ENCODE measurements at places on chromosomes 7 and 10.

DNA sequence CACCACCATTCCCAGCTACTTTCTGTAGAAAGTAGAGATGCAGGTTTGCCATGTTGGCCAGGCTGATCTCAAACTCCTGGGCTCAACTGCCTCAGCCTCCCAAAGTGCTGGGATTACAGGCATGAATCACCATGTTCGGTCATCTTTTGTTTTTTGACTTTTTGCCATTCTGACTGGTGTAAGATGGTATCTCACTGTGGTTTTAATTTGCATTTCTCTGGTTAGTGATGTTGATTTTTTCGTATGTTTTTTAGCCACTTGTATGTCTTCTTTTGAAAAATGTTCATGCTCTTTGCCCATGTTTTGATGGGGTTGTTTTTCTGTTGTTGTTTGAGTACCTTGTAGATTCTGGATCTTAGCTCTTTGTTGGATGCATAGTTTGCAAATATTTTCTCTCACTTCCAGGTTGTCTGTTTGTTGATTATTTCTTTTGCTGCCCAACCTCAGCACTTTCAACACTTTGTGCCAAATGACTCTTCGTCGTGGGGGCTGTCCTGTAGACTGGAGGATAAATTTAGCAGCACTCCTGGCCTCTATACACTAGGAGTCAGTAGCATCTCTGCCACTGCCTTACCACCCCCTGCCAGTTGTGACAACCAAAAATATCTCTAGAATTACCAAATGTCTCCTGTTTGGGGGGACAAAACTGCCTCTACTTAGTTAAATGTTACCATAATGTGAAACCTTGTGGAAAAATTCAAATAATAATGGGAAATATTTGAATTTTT lies 6.5 kb upstream of the CPED1 start:
- peak; percentile 80 for DNase-seq

- DNase-seq, result no peak
These were observed 103.8 kb downstream of the NKX6-2 start for GRCh38 chr10:132681858-132682755.

DNA sequence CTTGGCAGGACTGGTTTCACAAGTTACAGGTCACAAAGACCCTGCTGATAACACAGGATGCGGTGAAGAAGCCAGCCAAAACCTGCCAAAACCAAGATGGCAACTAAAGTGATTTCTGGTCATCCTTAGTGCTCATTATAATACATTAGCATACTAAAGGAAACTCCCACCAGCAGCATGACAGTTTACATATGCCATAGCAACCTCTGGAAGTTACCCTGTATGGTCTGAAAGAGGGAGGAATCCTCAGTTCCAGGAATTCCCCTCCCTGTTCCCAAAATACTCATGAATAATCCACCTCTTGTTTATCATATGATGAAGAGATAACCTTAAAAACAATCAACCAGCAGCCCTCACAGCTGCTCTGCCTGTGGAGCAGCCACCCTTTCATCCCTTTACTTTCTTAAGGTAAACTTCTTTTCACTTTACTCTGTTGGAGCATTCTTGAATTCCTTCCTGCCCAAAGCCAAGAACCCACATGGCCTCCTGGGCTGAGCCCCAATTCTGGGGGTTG lies 21.9 kb downstream of the DPY19L1 start:
- DNase-seq, result peak; percentile 41

DNA sequence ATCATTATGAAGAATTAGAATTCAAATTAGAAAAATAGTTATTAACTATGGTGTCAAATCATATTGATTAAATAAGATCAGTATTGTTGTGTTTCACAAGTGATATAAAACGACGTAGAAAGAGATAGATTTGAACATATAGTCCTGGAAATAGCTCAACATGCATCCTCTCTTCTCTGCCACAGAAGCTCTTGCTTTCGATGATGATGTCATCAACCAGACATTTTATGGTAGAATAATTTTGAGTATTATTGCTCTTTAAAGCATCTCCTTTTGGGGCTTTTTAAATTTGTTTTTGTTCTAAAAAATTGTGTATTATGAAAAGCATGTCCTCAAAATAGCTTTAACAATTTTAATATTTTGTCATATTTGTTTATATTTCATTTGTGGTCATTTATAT lies 95.0 kb downstream of the DGKB start:
- DNase-seq, result no peak

- DNase-seq, result no peak
These were observed 535.2 kb downstream of the PHTF2 start for GRCh38 chr7:78333530-78334425.

DNA sequence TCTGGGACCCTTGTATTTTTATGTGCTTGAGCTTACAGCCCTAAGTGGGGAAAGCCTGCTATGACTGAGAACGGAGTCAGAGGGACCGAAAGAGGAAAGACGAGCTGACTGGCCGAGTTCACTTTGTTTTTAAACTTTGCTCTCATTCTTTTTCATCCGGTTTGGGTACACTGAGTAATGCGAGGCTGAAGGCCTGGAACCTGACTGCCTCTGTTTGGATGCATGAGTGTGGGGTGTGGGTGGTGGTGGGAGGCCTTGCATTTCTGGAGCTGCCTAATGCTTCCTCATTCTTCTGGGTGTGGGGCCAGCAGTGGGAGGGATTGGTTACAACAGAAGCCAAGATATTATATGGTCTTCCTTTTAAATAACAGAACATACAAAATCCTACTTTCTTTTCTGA lies 155.5 kb downstream of the BUB3 start:
- no peak for DNase-seq

DNA sequence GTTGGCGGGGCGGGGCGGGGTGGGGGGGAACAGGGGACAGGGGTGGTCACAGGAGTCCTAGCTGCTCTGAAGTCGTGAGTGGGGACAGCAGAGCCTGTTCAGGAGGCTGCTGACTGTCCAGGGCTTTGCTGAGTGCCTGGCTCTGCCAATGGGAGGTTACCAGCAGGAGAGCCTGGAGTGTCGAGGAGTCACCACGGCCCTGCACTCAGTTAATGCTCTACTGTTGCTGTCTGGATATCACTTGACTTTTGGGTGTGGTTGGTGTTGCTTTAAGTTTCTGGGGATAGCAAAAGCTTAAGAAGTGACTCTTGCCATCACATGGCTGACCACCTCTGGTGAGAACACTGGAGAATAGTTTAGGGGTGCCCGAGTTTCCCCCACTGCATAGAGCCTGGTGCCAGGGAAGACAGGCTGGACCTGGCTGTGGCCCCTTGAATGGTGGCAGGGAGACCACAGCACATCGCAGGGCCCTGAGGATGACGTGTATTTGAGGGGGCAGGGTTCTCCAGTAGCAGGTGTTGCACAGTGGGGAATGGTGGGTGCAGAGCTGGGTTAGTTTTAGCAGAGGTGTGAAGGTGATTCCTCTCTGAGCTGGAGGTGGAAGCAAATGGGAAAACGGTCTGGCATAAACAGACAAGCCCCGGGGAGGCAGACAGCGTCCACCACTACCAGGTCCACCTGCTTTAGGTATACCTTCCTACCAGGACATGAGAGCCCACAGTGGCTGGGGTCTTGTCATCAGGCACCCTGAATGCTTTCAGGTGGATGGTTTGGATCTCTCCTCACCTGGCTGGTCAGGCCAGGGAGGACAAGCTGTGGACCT lies 54.2 kb upstream of the CAMK2B start:
- DNase-seq, result peak; percentile 28

DNA sequence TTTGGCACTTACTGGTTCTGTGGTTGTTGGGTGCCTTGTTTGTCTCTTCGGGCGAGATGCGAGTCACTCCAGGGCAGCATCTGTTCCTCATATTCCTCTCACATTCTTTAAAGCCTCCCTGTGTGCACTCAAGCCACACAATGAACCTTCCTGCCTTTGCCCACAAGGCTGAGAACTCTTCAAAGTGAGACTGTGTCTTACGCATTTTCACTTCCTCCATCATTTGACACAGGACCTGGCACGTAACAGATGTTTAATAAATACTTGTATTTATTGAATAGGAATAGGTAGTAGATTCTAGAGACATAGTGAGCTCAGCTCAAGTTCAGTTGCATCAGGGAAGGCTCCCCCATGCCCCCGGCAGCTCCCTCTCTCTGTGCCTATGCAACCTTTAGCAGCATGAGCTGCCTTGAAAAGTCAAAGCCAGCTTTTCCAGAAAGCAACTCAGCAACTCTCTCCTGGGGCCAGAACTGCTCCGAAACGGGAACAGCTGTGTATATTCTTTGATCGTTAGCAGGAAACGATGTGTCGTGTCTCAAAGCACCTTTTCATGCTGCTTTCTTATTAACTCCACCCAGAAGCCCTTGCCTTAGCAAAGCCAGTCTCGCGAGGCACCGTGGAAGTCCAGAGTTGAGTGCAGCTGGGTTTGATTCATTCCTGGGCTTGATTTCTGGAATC lies 97.5 kb downstream of the PFKFB3 start:
- peak; percentile 17 for DNase-seq

DNA sequence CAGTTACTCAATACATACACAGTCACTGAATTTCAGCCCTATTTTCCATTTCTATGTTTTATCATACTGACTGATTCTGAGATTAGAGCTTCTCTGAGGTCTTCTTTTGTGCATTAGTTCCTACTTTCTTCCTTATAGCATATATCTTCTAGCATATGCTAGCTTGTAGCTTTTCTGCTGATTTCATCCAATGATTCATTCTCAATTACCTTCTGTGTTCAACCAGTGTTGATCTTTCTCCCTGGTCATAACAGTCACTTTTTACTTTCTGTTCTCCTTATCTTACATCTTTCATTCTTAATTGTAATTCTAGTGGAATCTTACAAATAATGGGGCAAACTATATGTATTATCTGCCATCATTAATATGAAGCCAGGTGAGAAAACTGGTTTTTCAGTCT lies 159.5 kb upstream of the HGF start:
- DNase-seq, result peak; percentile 56

DNA sequence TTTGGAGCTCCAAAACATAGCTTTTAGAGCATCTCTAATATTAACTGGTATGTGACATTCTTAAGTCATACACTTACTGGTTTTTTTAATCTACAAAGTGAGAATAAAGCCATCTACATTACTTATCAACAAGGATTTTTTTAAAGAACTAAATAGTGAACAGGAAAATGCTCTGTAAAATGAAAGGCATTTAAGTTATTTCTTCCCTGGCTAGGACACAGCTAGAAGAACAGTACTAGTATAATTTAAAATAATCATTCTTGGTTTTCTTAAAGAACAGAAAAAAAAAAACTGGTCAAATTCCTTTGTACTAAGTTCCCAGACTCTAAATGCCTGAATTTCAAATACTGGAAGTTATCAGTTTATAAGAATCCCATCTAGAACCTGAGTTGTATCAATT lies 139.5 kb downstream of the SRPK2 start:
- DNase-seq, result no peak

DNA sequence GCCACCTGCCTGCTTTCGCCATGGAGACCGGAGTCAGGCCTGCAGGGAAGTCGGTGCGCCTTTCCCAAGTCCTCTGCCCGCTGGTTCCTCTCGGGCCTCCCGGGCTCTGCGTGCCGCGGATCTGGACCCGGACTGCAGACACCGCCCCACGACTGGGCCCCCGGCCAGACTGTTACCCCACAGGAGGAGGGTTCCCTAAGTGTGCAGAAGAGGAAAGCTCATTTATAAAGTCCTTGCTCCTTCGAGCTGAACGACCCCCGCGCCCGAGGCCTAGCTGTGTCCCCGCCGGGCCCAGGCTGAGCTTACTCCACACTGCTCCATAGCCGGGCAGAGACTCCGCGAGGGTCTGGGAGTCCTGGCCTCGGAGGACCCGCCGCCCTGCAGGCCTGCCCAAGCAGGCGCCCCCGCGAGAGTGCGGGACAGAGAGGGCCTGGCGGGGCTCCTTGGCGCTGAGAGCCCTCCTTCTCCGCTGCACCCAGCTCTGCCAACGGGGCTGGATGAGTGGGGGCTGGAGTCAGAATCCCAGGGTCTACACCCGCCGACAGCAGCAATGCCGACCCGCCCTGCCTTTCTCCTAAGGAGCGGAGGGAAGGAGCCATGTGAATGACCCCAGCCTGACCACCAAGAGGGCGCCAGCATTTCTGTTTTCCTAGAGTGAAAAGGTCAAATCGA lies 8.3 kb downstream of the EN2 start:
- no peak for DNase-seq

DNA sequence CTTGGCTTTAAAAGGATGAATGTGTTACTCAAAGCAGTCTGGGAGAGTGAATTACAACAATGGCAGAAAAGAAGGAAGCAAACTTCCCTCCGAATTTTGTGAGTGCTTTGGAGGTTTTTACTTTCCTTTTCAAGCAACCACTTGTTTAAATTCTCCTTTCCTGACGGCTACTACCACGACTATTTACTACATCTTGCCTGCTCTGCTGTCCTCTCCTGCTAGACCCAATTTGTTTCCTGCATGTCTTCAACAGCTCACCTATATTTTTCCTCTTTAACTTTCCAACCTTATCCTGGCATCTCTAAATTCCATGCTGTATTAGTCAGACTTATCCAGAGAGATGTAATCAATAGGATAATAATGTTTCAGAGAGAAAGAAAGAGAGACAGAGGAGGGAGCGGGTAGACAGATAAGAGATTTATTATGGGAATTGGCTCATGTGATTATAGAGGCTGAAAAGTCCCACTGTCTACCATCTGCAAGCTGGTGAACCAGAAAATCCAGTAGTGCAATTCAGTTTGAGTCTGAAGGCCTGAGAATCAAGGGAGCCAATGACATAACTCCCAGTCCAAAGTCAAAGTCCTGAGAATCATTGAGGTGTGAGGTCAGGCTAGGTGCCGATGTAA lies 42.8 kb upstream of the SLC13A1 start:
- no peak for DNase-seq

DNA sequence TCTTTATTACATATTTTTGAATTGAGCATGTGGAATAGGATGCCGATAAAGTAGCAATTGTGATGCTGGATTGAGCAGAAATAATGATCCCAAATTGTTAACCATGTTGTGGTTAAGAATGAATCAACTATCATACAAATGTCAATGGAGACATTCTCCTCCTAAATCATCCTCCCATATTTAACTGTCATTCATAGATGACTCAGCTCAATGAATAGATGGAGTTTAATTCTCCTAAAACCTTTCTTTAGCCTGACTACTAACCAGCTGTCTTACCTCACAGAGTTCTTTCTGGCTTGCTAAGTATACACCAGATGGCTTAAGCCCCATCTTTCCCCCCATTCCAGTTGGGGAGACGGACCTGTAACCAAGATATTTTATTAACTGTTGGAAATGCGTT lies 23.4 kb upstream of the NPS start:
- no peak for DNase-seq

DNA sequence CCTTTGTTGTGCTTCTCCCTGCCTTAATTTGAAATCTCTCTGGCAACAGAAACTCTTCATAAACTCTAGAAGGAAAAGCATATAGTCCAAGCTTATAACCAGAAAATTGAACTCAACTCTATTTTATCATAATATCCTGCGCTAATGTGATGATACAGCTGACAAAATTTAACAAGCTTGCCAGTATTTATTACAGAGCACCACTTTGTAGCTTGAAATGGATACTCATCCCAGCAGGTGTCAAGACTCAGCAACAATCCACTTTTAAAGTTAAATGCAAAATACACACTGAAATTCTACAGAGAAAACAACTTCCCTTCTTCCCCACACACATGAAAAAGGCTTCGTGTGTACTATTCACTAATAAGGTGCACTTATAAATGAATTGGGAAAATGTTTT lies 228.9 kb downstream of the AGMO start:
- DNase-seq, result no peak

GRCh38 chr7:140262242-140262903 lies 85.6 kb upstream of the KDM7A start:
- DNase-seq, result no peak

All from amniotic epithelial cell (primary cell).